GOT3 (cell line): ENCODE measurements at places on chromosomes 4 and X.
A peak's percentile ranks its signal among the peaks of the same experiment; 100 is the strongest.

DNA sequence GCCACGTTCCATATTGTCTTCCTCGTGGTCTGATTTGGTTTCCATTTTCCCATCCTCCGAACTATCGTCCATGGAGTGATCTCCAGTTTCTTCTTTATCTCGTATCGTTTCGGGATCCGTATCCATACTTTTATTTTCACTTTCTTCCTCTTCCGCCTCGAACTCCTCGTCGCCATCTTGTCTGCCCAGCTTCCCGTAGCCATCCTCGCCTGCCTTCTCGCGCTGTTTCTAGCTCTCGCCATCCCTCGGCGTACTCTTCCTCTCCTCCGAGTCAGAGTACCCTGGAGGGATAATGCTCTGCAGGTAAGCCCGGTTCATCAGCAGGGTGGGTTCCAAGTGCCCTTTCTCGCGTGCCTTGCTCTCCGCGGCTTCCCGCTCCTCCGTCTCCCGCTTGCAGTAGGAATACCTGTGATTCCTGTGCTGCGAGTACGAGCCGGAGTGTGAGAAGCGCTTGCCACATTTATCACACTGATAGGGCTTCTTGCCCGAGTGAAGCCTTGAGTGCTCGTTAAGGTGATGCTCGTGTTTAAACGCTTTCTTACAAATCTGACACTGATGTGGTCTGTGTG is 134.5 kb upstream of the TAPT1 start:
- DNase-seq: no peak

- DNase-seq: no peak
Measured at GRCh38 chrX:117376460-117376859, 740.1 kb downstream of the KLHL13 start.

DNA sequence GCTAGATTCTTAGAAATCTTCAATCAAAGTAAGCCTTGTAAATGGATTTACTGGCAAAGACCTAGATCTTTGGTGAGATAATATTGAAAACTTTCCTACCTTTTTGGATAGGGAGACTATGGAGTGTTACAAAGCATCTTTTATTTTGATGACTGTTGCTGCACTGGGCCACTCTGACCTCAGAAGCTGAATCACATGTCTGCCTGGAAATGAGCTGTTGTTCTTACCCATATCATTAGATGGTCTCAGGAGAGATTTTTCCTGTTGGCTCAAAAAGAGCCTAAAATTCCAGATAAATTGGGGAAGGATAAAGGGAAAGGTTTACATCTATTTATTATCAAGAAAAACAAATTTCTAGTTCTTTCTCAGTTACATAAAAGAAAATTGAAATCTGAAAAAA is 127.5 kb upstream of the BMP3 start:
- DNase-seq: no peak

GRCh38 chr4:54784161-54784671 is 126.5 kb downstream of the KIT start:
- DNase-seq: no peak

GRCh38 chrX:105468741-105469140 is 248.2 kb upstream of the TEX13A start:
- DNase-seq: no peak

DNA sequence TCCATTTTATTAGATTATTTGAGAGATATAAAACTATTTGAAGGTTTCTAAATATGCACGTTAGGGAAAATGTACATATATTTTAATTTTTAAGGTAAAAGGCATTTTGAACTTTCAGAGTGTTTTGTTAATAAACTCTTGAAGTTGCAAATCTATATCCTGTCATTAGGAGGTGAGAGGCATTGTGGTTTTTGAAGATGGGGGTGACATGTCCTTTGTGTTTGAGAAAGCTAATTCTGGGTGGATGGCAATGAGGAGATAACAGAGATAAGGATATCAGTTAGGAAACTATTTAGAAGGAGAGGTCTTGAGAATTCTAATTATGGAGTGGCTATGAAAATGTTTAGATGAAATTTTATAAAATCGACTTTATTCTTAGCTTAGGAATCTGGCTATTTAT is 6.1 kb downstream of the STIM2 start:
- no peak for DNase-seq

- DNase-seq: no peak
Measured at GRCh38 chr4:80073473-80074008, 512 bp upstream of the ANTXR2 start.

DNA sequence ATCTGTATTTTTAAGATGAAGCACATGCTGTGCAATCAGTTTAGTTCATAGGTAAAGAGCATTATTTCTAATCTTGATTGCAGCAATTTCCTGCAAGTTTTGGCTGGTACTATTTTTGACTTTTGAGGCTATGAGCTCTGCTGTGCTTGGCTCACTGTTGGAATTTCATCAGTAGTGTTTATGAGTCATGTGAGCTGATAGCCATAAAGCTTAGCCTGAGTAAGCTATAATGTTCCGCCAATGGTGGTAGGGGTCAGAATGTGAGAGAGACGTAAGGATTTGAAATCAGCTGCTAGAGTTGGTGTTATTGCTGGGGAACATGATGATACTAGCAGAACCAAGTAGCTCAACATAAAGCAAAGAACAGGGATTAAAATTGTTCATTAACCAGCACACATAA is 590.9 kb upstream of the GNPDA2 start:
- no peak for DNase-seq

GRCh38 chr4:128913228-128913627 is 103.7 kb downstream of the JADE1 start:
- no peak for DNase-seq

DNA sequence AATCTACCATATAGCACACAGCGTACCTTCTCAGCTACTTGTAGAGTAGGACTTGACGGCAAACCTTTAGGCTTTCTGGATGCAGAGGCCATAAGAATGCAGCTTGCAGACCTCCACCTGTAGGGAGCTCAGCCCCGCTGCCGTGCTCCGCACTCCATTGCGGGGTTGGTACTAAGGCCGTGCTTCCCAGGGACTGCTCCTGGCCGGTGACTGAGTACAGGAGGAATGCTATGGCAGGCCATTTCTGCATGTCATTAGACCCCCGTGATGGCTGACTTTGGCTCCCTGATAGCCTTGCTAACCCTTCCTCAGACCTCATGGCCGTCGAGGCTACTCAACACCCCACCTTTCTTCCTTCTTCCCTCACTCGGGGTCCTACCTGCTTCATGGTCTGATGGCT is 26.4 kb downstream of the TIGD2 start:
- DNase-seq: no peak

- no peak for DNase-seq
Measured at GRCh38 chrX:16882169-16882568, 12.0 kb upstream of the RBBP7 start.

DNA sequence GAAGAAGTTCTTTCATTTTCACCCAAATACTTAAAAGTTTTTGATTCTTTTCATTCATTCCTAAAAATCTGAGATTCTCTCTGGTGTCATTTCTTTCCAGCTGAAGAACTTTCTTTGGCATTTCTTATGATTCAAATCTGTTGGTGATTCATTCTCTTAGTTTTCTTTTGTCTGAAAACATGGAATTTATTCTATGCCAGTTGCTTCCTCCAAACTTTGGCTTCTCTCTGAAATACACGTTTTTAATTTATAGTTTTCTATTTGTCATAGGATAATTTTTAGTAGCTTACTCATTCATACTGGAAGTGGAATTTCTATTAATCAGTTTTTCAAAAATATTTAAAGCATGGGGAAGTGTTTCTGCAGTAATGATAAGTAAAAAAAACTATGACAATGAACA is 1012.0 kb downstream of the RPA4 start:
- no peak for DNase-seq

DNA sequence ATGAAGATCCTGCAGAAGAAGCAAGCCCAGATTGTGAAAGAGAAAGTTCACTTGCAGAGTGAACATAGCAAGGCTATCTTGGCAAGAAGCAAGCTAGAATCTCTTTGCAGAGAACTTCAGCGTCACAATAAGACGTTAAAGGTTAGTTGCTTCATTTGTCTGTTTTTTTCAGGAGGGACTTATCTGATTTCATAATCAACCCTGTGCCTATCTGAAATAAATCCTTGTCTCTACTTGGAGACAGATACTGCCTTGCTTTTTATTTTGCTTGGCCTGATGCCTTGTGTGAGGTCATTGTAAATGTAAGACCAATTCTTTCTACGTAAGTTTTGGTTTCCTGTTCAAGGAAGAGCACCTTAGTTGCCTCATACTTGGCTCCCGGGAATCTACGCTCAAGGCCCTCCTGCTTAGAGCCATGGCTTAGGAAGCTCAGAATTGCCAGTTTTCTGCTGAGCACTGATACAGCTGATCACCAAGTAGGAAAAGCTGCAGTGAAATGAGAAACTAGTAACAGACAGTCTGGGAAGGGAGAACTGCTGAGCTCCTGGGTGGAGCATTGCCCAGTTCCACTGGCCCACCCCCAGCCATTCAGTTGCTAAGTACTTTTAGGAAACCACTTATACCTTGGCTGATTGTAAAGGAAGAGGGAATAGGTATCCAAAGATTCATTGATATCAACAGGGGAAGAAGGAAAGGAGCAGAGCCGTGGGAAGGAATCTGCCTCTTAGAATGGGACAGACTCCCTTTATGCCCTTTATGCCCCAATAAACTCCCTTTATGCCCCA is 41.8 kb downstream of the RBBP7 start:
- no peak for DNase-seq

- no peak for DNase-seq
Measured at GRCh38 chrX:24133312-24133711, 16.2 kb upstream of the ZFX start.

GRCh38 chr4:150961566-150961965 is 53.5 kb downstream of the LRBA start:
- no peak for DNase-seq

GRCh38 chr4:55931043-55931442 is 17.7 kb upstream of the CEP135 start:
- DNase-seq: no peak

DNA sequence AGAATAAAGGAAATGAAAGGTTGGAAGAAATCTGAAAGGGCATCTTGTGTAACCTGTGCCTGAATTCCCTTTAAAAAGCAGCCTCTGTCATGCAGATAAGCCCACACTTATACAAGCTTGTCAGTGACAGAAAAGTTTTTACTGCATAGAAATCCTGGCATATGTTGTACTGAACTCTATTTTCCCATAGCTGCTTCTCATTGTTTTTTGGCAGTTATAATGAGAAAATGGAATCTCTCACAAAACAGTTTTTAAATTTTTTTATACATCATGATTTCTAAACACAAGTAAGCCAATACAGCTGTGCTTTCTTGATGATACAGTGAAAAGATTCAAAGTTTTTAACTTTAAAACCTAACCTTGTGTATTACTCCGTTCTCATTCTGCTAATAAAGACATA is 511.4 kb upstream of the ARX start:
- DNase-seq: no peak

DNA sequence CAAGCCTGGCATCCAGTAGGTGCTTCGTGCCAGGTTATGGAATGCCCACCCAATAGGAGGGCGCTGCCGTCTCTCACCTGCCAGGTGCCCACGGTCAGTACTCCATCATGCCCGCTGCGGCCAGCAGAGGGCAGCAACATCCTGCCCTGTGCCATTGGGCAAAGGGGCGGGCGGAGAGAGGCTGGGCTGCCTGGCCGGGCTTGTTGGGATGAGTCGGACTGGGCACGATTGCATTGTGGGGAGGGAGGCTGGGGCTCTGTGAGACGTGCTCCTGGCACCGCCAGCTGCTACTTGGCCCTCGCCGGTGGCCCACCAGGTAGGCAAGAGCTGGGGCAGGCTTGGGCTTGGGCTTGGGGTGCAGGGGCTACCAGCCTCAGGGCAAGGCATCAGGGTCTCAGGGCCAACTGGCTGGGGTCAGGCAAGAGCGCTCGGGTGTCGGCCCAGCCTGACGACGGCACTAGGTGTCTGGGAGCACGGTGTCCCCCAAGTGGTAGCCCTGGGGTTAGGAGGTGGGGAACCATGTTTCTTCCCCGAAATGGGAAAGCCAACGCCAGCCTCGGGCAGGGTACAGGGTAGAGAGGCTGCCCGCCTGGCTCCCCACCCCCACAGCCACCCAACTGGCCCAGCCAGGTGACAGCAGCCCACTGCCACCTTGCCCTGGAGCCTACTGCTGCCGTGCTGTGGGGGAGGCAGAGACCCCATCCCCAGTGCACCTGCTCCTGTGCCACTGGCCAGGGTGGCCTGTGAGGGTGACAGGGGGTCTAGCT is at the start of gene PLXNB3:
Gene PLXNB3, plus strand, starts transcription at position 261 of the 767 bp plus-strand sequence. CDS start 1,287 bp downstream, outside the sequence.
- peak; percentile 9 for DNase-seq

DNA sequence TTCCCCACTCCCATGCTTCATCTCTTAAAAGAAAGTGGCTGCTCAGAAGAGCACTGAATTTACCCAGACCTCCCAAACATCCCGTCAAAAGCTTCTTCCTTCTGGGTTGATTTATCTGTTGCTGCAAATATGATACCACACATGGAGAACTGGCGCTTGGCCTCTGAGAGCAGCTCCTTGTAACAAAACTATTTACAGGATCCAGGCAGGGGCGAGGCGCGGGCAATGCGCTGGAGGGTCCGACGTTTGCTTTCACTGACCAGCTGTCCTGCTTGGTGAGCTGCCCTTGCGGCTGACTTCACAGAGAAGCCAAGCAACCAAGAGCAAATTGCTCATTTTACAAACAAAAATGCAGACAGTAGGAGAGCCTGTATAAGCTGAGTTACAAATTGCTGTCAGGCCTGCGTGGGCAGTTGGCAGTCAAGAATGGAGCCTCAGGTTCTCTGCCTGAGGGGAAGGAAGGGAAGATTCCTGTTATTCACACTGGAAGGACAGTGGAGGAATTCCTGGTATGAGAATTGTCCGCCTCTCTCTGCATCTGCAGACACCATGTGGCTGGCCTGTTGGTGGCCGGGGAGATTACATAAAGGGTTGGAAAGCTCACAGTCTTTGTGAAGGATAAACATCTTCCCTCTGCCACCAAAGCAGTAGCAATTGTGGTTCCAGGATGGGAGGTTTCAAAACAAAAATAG is 192.2 kb upstream of the LEF1 start:
- no peak for DNase-seq

GRCh38 chr4:11424000-11424399 is 4.7 kb downstream of the HS3ST1 start:
- DNase-seq: no peak

GRCh38 chr4:155430895-155431795 is 54.4 kb upstream of the MAP9 start:
- no peak for DNase-seq

DNA sequence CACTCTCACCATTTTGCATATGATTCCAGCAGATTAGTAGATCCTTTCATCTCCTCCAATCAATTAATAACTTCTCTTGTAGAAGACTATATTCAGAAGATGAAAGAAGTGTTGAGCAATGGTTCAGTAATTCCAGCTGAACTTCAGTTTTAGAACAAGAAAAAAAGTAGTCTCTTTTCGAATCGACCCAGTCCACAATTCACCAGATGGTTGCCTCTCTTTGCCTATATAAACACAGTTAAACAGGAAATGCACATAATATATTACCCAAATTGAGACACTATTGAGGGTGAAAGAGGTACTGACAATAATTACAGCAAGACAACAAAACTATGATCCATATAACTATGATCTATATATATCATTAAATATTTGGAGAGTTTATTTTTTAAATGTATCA is 16.8 kb upstream of the FAM241A start:
- no peak for DNase-seq

- DNase-seq: no peak
Measured at GRCh38 chrX:51598899-51599298, 19.8 kb downstream of the CENPVL3 start.

- no peak for DNase-seq
Measured at GRCh38 chr4:146245850-146246249, 31.5 kb downstream of the REELD1 start.
